ENCODE measurements at places on chromosomes 3 and 15.

DNA sequence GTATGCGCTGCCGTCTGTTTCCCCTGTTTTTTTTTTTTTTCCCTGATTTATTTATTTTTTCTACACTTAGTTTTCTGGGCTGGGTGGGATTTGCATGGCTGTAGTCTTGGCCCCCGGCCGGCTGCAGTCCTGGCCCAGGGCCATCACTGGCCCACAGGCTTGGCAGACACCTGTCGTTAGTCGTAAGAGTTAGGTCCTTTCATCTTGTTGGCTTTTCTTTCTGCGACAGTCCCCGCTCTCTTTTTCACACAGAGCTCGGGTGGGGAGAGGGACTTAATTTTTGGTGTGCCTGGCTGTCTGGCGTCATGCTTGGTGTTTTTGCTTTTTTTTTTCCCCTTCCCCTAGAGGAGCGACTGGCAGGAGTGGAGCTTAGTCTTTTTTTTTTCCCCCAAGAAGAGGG lies 183.4 kb downstream of the KLF13 start:
- DNase-seq, result no peak

- no peak for DNase-seq
These were observed 525.1 kb downstream of the PDCD6IP start for GRCh38 chr3:34323517-34323916.

DNA sequence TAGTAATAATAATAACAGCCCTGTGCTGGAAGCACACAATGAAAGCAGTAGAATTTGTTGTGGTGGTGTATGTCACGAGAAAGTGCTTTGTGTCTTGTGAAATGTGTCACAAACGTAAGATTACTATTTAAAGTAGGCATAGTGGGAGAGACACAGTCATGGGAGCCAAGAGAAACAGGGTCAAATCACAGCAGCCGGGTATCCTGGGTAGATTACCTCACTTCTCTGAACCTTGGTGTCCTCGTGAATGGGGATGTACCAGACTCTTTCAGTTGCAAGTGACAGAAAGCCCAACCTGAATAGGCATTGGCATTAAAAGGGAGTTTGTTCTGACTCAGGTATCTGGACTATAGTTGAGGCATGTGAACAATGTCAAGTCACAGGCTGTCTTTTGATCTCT lies 29.1 kb upstream of the SRGAP3 start:
- no peak for DNase-seq

DNA sequence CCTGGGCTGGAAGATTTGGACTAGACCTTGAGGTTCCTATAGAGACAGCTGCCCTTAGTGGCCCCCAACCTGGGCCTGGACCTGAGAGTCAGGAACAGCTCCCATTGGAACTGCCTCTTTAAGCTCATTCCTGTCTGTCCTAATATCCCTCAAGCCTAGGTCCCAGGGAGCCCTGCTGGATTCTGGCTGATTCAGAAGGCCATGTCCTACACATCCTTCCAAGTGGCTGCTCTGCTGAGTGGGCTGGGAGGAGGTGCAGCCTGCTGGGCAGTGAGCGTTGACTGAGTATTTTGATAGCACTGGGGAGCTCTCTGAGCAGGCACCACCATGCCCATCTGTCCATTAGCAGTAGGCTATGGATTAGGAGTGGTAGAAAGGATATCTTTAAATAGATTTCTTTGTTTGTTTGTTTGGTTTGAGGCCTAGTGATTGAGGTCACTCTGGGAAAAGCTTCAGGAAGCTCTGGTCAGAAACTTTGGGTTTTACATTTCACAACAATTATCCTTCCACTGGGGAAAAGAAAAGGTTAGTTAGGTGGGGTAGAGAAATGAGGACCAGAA lies 54.6 kb upstream of the ATOSA start:
- DNase-seq, result no peak

- no peak for DNase-seq
These were observed 16.2 kb downstream of the CDIN1 start for GRCh38 chr15:36595611-36596010.

DNA sequence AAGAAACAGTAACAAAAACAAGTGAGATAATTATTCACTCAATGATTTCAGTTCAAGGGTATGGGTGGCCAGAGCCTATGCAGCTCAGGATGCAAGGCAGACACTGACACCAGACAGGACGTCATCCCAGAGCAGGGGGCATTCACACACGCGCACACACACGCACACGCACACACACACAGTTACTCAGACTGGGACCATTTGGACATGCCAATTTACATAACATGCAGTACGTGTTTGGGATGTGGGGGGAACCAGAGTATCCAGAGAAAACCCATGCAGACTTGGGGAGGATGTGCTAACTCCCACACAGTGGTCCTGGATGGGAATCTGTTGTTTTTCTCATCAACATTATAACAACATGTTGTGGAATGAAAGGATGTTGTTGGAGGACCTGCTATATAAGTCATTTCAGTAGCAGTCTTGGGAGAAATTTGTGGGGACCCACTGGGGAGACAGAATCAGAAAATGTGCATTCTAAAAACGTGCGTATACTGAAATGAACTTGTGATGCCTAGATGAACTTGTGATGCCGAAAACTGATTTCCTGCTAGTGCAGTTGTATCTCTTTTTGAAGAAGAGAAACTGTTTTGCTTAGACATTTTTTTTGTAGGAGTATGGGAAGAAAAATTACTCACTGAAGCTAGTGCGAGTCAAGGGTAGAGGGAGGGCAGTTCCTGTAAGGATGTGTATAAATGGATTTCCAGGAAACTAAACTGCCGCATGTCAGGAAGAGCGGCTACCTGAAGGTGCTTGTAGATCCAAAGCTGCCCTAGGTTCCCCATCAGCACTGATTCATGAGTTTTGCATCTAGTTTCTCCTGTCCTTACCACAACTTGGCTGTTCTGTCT lies 25.2 kb downstream of the CD200 start:
- peak; percentile 50 for DNase-seq

DNA sequence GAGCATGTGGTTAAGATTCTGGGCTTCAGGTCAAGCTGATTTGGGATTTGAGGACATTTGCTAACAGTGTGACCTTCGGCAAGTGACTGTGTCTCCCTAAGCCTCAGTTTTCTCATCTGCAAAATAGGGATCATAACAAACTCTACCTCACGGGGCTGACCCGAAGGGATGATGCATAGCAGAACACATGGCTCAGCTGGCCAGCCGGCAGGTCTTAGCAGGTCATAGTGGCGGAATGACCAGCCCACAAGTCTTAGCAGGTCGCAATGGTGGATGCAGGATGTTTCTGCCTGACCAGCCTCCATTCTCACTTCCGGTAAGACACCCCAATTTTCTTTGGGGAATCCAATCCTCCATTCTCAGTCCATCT lies 63.3 kb downstream of the IQSEC1 start:
- DNase-seq, result no peak

- DNase-seq, result peak; percentile 41
These were observed 302.9 kb downstream of the TLE3 start for GRCh38 chr15:69794645-69795469.

- no peak for DNase-seq
These were observed 788 bp downstream of the UQCC5 start for GRCh38 chr3:52537165-52537620.

- no peak for DNase-seq
These were observed 119.1 kb upstream of the SLC25A36 start for GRCh38 chr3:140822401-140823047.

GRCh38 chr3:142459929-142460328 lies 12.1 kb upstream of the XRN1 start:
- no peak for DNase-seq

DNA sequence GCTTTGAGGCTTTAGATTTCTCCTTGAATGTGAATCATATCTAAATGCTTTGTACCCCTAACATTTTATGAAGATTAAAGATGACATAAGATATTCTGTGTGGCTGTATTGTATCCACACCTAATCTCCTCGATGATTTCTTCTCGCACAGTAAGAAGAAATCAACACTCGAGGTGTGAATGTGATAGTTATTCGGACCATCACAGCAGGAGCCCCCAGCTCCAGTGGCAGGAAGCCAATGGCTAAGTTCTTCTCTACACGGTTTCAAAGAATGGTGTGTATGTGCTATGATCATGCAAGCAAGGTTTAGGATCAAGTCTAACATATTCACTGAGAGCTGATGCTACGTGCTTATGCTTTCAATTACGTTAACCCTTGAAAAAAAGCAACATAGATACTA lies 271.0 kb downstream of the SUCLG2 start:
- DNase-seq, result no peak

GRCh38 chr15:28132524-28133275 lies 33.6 kb upstream of the OCA2 start:
- DNase-seq, result no peak

Measured in kidney glomerular epithelial cell (primary cell).